8988T (cell line): ENCODE measurements at places on chromosomes 1 and 21.
A peak's percentile ranks its signal among the peaks of the same experiment; 100 is the strongest.

DNA sequence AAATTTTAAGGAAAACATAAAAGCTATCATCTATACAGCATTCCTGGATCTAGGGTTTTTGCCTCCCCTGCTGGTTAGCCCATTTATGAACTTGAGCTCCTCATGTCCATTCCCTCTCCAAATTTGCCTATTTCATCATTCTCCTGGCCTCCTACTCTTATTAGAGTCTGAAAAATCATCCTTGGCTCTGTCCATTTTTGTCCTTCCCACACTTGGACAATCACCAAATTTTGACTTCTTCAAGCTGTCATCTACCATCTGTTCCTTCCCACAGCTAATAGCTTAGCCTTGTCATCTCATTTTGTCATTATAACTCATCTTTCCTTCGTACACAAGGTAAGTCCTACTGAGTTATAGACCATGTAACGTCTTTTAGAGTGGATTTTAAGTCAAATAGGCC is 2.2 kb upstream of the HENMT1 start:
- DNase-seq, result no peak

DNA sequence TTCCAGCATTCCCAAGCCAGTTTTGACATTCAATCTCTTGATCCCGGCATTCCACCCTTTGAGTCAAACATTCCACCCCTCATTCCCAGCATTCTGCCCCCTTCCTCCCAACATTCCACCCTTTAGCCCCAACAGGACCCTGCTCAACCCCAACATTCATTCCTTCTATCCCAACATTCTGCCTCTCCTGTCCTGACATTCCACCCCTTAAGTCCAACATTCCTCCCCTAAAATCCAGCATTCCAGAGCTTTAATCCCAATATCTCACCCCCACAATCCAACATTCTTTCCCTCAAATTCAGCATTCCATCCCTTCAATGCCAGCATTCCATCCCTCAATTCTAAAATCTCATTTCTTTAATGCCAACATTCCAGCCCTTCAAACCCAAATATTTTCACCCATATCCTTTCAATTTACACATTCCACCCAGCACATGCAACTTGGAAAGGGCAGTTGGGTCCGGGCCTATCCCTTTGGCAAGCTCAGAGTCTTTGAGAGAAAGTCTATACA is 22.9 kb downstream of the DDX20 start:
- no peak for DNase-seq

DNA sequence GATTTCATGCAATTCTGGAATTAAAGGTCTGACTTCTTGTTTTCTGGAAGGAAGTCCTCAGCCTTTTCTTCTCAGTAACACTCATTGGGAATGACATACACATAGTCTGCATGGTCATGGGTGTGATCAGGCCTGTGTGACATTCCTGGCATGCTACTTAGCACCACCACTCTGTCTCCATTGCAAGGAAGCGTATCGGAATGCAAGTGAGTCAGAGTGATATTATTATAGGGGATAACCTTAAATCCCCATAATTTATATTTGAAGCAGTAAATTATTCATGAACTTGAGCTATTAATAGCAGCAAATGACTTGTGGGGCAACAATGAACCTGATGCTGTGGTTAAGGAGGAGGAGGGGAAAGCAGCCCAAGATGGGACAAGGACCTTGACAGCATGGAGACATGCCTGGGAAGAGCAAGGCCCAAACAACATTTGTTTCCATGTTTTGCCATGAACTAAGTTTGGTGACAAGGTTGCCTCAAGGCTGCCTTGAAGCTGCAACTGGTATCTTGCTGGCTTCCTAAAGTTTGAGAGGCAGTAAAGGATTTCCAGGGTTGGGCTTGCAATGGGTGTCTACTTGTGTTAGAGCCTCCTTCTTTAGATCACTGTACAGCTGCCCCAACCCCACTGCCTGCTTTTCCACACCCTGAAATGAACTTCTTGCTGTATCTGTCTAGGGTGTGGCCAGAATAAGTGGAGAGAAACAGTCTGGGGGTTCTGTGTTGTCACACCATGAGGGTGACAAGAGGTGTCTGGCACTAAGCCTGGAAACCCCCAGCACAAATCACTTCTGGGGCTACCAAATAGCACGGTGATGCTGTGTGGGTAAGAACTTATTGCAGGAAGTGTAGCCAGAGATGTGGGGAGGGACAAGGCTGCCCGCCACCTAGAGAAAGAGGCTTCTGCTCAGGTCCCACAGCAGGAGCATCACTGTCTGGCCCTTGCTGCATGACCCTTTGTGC is 4.6 kb downstream of the MAB21L3 start:
- DNase-seq, result no peak

DNA sequence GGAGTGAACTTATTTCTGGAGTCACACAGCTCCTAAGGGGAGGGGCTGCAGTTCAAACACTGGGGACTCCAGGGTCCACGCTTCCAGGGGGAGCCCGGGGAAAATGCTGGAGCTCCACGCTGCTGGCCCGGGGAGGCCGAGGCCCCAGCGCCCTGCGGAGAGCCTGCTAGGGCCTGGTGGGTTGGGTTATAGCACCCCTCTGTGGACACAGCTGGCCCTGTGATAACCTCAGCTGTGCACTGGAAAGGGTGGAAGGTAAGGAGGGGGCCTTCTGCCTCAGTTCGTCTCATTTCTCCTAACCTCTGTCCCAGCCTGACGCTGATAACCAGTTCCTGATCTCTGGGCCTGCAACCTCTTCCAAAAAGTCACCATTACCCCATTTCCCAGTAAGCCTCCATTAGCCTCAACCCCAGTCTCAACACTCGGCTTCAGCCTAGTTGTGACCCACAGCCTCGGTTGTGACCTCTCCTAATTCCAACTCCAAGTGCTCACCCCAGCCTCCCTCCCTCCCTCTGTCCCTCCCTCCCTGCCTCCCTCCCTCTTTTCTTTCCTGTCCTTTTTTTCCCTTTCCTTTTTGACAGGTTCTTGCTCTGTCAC is 7.1 kb downstream of the NBL1 start:
- peak; percentile 86 for DNase-seq

DNA sequence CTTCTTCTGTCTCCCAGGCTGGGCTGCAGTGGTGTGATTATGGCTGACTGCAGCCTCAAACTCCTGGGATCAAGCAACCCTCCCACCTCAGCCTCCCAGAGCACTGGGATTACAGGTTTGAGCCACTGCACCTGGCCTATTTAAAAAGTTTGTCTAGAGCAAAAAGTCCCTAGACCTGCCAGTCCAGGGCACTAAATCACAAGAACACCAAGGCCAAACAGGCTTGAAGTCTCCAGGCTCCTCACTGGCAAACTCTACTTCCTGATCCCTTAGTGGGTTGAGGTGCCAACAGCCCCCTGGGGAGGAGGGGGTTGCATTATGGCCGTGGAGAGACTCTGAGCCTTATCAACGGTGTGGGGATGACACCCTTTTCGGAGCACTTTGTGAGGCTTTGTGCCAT is 76.0 kb downstream of the CLIC6 start:
- no peak for DNase-seq

DNA sequence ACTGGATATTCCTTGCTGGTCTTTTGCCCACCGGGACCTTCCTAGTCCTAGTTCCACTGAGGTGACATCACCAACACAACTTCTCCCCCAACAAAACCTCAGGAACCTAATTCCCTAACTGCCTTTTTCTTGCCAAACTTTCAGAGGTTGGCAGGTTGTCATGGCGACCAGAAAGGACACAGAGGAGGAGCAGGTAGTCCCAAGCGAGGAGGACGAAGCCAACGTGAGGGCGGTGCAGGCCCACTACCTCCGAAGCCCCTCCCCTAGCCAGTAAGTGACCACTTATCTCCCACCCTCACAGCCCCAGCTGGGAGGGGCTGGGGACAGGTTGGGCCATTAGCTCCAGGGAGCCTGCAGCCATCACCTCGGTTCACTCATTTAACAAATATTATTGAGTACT is 815 bp downstream of the STYXL2 start:
- no peak for DNase-seq

DNA sequence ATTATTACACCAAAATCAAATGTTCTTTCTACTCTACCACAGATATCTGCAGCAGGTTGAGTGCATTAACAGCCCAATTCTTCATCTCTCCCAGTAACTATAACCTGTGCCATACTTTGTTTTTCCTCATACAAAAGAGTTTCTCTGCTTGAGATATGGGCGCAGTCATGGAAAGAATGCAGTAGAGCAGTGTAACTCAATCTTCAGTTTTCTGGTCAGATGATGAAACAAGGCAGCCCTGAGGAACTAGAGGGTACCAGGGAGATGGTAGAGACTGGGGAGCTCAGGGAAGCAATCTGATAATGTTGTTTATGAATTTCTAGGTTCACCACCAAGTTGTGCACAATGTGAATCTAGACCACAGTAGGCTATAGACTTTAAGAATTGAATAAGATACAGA is 39.6 kb downstream of the ASPM start:
- DNase-seq, result no peak

DNA sequence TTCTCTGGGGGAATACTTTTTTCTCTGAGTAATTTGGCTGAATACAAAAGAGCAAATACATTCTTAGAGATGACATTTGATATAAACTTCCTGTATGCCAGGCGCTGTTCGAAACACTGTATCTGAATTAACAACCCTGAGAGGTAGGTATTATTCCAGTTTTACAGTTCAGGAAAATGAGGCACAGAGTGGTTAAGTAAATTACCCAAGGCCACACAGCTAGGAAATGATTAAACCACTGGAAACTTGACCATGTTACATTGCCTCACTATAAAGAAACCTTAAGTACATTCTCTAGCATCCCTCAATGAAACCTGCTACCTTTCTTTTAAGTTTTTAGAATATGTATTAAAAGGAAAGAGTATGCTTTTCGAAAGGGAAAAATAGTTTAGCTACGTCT is 54.6 kb downstream of the SMYD2 start:
- DNase-seq, result no peak

DNA sequence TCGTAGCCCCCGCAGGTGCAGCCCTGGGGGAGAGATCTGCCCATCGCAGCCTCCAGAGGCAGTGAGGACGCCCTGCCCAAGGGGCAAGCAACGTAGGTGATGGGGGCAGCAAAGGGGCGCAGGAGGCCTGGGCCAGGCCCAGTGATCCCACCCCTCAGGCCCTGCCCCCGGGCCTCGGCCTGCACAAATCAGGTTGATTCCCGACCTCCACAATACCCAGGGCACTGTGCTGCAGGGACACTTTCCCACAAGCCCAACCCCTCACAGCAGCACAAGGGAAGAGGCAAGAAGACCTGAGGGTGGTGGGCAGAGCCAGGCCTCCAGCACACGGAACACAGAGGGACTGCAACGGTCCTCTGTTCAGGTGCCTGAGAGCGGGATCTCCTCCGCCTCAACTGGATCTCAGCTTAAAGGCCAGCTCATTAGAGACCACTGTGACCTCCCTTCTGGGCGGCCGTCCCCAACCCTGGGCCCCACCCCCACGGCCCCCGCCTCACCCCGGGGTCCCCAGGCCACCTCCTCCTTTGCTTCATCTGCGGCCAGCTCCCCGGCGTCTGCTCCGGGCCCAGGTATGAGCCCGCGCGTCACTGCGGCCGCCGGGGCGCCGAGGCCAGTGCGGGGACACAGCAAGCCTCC is 812 bp upstream of the ARF1 start:
- DNase-seq, result no peak

DNA sequence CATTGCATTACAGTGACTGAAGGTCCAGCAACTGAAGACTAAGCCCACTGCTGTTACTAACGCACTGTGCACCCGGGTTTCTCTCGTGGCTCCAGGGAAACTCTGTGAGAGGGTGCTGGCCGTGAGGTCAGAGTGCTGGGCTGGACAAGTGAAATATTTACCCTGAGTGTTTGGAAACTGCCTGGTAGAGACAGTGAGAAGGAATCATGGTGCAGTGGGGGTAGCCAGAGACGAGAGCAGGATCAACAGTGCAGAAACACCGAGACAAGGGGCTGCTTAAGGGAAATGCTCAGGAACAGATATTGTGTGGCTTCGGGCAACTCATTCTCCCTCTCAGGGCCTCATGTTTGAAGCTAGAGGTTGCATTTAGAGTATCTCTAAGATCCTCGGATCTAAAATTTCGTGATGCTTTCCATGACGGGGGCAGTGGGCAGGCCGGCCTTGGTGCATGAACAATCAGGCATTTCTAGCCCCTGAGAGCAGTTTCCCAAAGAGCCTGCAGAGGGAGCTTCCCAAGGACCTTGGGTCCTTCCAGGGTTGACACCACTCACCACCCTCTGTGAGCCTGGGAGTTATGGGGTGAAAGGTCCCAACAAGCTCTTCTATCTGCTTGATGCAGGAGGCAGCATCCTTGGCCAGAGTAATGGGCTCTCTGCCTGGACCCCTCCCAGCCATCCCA is 9.7 kb downstream of the CD2 start:
- DNase-seq, result peak; percentile 22

GRCh38 chr1:40141878-40142535 is 19.2 kb upstream of the RLF start:
- DNase-seq, result no peak

DNA sequence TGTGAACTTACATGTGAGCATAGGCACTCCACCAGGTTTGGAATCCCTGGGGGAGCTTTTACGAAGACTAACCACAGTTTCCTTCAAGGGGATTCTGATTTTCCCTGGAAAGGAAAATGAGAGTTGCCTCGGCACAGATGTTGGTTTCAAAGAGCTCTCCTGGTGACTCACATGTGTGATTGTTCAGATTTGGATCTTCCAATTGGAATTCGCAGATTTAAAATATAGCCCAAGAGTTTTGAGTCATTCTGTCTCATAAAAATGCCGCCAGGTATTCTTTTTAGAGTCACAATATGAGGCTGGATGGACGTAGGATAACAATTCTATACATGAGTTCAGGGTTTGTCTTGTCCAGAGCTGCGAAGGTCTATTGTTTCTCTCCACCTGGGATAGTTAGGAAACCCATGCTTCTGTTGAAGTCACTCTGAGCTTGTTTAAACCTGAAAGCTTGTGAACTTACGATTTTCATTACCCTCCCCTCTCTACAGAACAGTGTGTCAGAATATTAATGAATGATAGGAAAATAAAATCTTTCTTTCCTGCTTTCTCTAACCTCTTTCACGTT is 64.9 kb downstream of the TGFB2 start:
- no peak for DNase-seq

DNA sequence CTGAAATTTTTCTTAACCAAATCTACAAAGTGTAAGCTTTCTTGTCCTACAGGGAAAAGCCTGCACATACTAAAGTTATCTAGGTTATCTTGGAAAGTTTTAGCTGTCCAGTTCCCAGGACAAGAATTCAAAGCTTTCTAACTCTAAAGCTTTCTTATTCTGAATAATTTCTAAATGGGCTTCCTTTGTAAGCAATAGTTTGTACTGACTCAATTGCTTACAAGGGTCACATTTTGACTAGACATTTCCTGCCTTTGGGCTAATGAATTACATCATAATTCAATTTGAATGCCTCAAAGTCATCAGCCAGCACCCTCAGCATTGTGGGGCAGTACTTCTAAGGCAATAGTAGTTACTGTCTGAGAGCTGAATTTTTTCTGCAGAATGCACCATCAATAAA is 223.0 kb downstream of the LTN1 start:
- no peak for DNase-seq

GRCh38 chr1:89149976-89150375 is 24.1 kb upstream of the GBP2 start:
- DNase-seq, result no peak
